ENCODE measurements at places on chromosomes 1 and 21. TPM values are rescaled to one million over a fixed set of nuclear protein-coding genes. Genes with fewer than 3 reads are reported as not detected.

Gene PRDM16
- 0.18 TPM for total RNA-seq

Gene SPRR4
- total RNA-seq: not detected

Gene COL11A1
- 2.4 TPM for total RNA-seq

Gene S100A14
- 0.23 TPM for total RNA-seq

Gene TSPEAR
- not detected for total RNA-seq

Gene SPATA45
- not detected for total RNA-seq

Gene KCNA3
- total RNA-seq: not detected

Gene IRF6
- 0.14 TPM for total RNA-seq

Gene SLC16A4
- total RNA-seq: 39.9 TPM

Gene ZBTB8B
- 0.01 TPM for total RNA-seq

Gene KCNJ9
- not detected for total RNA-seq

Gene FCRLB
- 1.5 TPM for total RNA-seq

Gene LCE1B
- not detected for total RNA-seq

Gene PRELP
- not detected for total RNA-seq

Gene NBPF4
- 0.08 TPM for total RNA-seq

Gene OR2G3
- total RNA-seq: not detected

Gene SLC1A7
- not detected for total RNA-seq

Gene ZBED6
- total RNA-seq: 2.5 TPM

Gene KRTAP7-1
- total RNA-seq: not detected

Gene RORC
- 0.05 TPM for total RNA-seq

All from A549 treated with AZD2906 at 1 μM for 4 hours (cell line).